Stimulated activated naive CD4-positive, alpha-beta T cell (primary cell): ENCODE measurements at places on chromosomes 7 and 10.

- no peak for DNase-seq
Measured at GRCh38 chr10:29876008-29876555, 183.3 kb downstream of the JCAD start.

GRCh38 chr7:52465216-52465615 is 570.2 kb upstream of the POM121L12 start:
- DNase-seq = no peak

DNA sequence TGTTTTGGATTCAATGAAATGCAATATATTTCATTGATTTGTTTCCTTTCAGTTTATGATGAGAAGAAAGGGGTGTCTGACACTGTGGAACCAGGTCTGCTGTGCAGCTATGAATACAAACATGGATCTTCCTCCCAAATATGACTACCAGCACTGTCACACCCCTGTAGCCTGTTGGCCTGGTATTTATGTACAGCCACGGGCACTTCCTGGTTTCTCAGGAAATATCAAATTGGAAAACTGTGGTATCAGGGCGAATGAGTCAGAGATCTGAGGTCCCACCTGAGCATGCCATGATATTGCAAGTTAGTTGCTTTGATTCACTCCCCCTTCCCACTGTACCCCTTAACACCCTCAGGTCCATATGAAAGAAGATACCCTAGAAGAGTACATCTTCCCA is 87.8 kb downstream of the DNMBP start:
- DNase-seq = no peak

DNA sequence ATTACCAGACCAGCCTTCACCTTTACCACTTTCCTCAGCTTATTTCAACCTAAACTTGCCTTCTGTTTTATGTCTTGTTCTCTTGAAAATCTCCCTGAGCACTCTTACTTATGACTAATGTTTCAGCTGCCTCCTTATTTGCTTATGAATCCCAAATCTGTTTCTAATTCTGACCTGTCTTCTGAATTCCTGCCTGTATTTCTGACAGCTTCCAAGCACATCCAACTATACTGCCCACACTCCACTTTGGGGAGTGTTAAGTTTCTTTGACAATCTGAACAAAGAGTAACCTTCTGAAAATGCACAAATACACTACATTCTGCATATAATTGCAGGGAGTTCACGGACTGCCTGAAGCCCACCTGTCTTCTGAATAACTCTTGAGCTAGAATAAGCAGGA is 48.7 kb downstream of the ARMC3 start:
- no peak for DNase-seq

DNA sequence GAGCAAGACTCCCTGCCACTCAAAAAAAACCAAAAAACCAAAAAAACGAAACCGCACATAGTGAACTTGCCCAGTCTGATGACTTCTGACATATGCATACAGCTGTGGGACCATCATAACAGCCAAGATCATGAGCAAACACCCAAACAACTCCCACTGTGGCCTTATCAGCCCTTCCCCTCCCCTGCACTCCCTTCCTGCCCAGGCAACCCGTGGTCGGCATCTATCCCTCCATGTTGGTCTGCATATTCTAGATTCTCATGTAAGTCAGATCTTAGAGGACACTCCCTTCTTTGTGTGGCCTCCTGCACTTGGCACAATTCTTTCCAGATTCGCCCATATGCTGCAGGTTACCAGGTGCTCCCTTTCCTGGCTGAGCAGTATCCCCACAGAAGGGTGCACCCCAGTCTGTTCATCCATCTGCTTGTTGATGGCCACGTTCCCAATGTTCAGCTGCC is 72.8 kb downstream of the GNA12 start:
- DNase-seq = no peak

- no peak for DNase-seq
Measured at GRCh38 chr10:122530177-122530576, 30.4 kb upstream of the DMBT1 start.

GRCh38 chr7:36190447-36191291 is 37.6 kb downstream of the EEPD1 start:
- DNase-seq = no peak

DNA sequence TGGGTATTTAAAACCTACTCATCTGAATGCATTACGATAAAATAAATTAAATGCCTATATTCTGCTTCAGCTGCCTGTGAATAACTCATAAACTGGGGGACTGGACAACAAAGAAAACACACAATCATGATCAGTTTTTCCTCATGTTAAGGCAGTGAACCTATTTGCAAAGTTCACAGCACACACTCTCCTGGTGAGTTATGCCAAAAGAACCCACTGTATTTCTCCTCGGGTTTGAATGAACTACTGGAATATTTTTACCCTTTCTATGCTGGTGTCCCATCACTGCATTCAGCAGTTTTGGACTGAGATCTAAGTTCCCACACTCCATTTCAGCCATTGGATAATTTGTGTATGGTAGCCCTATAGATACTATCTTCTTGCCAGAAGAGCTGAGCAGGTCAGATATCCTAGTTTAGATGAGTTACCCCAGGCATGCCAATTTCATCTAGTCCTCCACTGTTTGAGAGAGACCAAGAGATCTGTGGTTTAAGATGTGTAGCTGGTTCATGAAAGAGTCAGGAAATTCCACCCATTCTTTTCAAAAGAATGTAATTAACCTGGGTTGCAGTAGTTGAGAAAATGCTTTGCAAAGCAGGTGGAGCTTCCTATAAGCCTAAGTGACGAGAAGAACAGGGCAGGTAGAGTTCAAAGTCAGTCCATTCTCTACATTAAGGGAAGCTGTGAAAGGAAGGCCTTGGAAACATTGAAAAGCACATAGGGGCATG is 101.7 kb downstream of the PLXDC2 start:
- no peak for DNase-seq

GRCh38 chr10:84607523-84607922 is 279.1 kb downstream of the CCSER2 start:
- no peak for DNase-seq

DNA sequence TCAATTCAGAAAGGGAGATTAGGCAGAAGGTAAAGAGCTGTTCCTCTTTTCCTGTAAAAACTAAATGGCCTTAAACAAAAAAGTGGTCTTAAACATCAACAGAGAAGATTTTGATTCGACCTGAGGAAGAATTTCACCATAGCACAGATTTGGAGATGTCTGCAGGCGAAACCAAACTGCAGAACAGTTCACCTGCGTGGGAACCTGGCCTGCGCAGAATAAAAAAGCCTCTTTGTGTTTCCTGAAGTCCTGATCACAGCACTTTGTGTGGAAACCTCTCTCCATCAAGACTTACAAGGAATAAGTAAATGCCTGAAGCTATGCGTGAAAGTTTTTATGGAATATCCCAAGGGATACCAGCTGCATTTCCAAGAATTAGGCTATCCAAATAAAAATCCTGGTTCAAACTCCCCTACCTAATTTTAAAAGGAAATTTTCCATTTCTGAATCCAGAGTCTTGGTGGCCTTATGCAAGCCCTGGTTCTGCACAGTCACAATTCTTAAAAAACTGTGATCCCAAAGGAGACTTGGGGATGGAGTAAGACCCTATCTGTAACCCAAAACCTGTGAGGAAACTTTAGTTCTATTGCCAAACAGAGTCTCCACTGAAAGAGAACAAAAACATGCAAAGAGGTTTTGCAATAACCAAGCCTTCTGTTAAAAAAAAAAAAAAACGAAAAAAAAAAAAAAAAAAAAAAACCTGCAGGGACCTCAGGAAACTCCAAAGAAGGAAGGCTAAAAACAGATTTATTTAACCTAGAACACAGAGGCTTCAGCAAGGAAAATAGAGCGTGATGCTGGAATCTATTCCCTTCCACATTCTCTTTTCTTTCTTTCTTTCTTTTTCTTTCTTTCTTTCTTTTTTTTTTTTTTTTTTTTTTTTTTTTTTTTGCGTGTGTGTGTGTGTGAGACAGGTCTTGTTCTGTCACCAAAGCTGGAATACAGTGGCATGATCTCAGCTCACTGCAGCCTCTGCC is 10.4 kb downstream of the CALML3 start:
- DNase-seq = no peak

DNA sequence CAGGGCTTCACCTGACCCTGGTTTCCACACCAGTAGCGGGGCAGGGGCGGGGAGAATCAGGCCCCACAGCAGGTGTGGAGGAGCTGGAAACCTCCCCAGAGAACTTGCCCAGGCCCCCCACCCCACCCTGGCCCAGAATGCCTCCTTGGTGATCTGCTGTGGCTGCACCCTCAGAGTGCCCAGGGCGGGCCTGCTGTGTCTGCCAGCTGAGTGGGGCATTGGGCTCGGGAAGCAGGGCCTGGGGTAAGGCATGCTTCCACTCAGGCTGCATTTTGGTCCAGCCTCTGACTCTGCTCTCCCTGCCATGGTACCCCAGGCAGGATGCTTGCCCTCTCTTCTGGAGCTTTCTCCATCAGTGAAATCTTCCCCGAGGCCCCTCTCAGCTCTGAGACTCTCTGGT is 1.1 kb upstream of the CRHR2 start:
- no peak for DNase-seq
